ENCODE measurements at places on chromosomes 3 and 15. TPM values are rescaled to one million over a fixed set of nuclear protein-coding genes. Genes with fewer than 3 reads are reported as not detected.

The PGBD4 gene
- total RNA-seq: 2.5 TPM

- no peak for DNase-seq
Observed at GRCh38 chr15:60899322-60899966, 329.7 kb downstream of the RORA start.

The TMOD3 gene
- 63.9 TPM for total RNA-seq

DNA sequence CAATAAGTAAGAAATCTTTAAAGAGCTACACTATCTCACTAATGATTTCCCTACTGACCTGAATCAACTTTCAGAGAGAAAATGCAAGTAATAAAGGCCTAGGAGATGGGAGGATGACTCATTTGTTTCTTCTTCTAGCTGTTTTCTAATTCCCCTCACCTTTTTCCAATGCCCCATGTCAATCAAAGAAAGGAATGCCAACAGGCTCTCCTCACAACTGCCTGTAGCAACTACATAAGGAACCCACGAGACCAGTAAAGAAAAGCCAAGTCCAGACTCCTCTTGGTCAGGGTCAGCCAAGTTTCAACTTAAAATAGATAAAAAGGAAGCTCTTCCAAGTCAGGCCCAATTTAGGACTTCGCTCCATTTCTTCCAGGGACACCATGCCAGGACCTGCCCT, 201.9 kb downstream of the TNIK start:
- DNase-seq: peak; percentile 50

DNA sequence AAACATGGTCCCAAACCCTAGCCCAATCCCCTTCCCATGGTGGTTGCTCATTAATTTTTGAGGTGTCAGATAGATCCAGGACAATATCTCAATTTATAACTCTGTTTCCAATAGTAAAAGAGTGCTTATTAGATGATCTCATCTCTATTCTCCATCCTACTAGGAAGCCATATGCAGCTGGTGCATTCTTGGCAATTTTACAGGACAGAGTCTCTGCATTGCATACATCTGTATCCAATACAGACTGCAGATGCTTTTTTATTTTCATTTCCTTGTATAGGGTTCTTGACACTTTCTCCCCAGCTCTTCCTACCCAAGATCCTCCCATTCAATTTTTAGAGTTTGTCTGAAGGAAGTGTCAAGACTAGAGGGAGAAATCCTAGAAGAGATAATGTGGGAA, 194.8 kb upstream of the DPH6 start:
- peak; percentile 62 for DNase-seq

The GOLGA8O gene
- total RNA-seq: 0.10 TPM

All from RPMI7951 (cell line).